Caki2 (cell line): ENCODE measurements at places on chromosomes 11 and 22.

- DNase-seq = peak; percentile 18
Observed at GRCh38 chr11:28144808-28145207, 36.6 kb downstream of the METTL15 start.

DNA sequence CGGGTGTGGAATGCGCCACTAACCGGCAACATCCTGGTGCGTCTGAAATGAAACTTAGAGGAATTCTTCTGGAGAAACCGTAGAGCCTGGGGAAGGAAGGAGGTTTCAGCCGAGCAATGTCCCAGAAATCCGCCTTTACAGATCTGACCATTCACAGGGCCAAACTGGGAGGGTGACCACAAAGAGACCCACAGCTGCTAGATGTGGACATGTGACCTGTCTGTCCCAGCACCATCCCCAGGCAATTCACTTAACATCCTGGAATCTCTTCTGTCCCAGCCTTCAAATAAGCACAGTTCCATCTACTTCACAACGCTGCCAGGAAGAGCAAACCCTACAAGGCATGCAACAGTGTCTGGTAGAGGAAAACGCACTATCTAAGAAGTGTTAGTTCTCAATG lies 9.8 kb downstream of the MCAT start:
- DNase-seq = no peak

- no peak for DNase-seq
Observed at GRCh38 chr11:34893416-34893815, 22.8 kb downstream of the APIP start.

DNA sequence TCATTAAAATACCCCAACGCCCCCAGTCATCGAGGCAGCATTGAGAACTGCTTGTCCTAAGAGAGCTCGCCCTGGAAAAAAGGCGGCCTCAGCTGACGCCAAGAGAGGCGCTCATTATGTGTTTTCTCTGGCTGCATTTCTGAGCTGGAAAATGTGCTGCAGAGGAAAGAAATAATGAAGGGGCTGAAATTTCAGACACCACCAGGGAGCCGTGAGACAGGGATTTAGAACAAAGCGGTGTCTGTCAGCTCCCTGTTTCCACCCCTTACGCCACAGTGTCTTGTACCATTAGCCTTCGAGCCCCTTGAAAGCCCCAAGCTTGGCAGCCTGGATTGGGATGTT lies 14.4 kb downstream of the USH1C start:
- DNase-seq = no peak

DNA sequence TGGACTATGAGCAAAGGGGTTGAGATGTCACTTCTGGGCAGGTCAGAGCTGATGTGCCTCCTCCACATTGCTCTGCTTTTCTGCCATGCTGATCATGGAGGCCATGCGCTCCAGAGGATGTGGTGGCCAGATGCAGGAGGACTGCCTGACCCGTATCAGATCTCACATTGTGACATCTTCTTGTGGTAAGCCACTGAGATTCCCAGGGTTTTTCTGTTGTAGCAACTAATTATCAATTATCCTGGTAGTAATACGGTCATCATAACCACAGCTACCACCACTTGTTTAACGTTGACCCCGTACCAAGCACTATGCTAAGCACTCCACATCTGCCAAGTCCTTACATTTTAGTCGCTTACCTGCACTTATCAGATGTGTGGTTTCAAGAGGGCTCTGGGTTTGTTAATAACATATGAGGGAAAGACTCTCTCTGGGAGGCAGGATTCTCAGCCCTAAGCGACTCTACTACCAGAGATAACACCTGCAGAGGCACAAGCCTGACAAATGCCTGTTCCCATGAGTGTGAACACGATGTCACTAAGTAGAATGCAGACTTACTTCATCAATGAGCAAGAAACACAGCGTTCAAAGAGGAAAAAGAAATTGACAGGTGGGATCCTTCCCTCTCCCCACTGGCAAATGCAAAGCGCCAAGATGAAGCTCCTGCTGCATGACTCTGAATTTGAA lies 63.6 kb upstream of the TIMP3 start:
- DNase-seq = no peak

- DNase-seq = no peak
Observed at GRCh38 chr11:83717537-83717936, 431.4 kb upstream of the CCDC90B start.

DNA sequence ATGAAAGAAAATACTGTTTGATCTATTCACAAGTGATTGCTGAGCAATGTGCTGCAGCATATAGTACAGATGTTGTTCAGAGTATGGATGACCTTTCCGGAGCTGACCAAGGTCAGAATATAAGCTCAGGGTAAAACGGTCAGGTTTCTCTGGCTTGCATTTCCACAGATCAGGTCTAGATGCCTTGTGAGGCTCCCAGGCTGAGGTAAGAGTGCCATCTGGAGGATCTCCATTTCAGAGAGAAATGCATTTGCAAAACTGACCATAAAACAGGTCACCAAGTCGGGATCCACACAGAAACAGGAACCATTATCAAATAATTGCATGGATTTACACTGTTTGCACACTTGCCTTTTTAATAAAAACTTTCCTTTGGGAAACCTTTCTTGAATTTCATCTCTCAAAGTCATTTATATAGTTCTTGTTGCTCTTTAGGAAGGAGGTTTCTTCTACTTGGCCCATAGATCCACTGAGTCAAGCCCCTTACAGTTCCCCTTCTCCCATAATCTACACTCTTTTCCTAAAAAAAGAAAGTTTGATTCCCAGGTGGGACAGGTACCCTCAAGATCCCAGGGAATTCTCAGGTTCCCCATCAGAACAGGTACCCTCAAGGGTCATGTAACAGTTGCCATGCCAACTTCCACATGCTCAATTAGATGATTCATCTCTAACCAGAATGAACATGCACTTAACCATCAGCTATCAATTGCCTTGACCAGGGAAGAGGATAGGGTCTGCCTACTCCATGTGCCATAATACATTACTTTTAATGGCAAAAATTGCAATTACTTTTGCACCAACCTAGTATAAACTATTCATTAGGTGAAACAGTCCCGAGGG lies 25.0 kb upstream of the TMPRSS5 start:
- peak; percentile 29 for DNase-seq

- DNase-seq = no peak
Observed at GRCh38 chr22:34950489-34950888, 115.5 kb upstream of the ISX start.

GRCh38 chr11:32890843-32891656 lies 1.6 kb upstream of the QSER1 start:
- DNase-seq = no peak

GRCh38 chr22:40450616-40451015 lies 80.2 kb downstream of the SGSM3 start:
- DNase-seq = no peak

GRCh38 chr11:67483831-67484665 lies 1.2 kb downstream of the AIP start:
- DNase-seq = no peak

DNA sequence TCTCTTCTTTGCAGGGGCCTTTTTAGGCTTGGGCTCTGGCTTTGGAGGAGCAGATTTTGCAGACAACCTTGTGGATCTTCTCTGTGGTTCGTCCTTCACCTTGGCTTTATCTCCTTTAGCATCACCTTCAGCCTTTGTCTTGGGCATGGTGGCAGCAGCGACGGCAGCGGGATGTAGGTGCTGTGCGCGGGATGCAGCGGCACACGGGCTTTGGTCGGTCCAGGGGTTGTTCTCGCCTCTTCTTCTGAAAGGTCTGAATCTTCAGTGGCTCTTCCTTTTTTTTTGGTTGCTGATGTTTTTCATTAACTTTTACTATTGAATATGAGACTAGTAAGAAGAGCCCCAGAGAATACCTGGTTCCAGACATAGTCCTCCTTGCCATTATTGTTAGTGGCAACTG lies 10.0 kb downstream of the MEI1 start:
- DNase-seq = no peak

- DNase-seq = no peak
Observed at GRCh38 chr11:16223558-16223957, 132.8 kb downstream of the SOX6 start.

- no peak for DNase-seq
Observed at GRCh38 chr11:125146232-125146631, 18.3 kb upstream of the PKNOX2 start.

DNA sequence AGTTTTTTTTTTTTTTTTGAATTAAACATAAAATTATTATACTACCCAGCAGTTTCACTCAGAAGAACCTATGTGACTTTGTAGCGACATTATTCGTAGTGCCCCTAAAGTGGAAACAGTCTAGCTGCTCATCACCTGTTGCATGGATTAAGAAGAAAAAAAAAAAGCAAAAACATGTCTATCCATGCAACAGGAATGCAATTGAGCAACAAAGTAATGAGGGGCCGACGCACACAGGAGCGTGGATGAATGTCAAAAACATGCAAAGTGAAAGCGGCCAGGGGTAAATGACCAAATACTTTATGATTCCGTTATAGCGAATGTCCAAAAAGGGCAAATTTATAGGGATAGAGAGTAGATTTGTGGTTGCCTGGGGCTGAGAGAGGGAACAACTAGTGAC lies 16.3 kb downstream of the MYO18B start:
- DNase-seq = no peak

- DNase-seq = no peak
Observed at GRCh38 chr11:17876827-17877226, 136.0 kb downstream of the SERGEF start.

- no peak for DNase-seq
Observed at GRCh38 chr11:131514062-131514461, 143.6 kb downstream of the NTM start.

DNA sequence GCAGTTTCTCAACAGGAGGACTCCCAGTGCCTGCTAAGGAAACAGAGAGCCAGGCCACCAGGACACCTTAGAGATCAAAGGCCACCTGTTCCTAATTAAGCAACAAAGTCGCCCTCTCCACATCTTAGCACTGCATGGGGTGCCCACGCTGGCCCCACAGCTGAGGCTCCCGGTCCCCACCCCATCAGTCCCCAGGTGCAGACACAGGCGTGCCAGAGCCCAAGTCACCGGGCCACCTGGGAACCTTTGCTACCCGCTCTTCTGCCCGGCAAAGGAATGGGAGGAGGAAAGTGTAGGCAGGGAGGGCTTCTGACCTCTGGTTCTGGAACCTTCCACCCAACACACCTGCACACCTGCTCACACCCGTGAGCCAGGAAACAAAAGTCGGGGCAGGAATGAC lies 85.5 kb upstream of the PRR5 start:
- DNase-seq = no peak

DNA sequence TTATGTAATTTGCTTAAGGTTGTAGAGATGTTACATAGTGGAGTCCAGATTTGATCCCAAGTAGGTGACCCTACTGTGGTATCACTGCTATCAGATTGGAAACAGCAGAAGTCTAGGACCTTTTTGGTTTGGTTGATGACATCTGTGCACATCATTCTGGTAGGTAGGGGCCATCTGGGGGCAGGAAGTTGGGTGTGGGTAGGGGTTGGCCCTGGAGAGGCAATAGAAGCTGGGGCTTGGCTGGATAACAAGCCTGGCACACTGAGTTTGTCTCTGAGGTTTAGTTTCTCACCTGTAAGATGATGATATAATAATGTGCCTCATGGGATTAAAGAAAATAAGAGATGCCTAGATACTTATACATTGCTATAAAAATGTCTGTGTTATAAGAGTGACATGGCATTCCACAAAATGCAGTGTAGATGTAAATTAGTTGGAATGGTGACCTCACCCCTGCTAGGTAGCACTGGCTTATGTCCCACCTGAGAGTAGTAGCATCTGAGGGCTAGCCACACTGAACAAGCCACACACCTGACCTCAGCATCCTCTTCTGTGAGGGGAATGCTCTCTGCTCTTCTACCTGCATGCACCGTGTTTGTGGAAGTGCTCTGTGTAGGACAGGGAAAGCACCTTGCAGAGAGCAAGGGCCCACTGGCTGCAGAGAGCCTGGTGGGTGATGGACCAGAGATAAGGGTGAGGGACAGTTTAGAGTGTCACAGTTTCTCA lies 36.9 kb downstream of the PTPRJ start:
- DNase-seq = no peak

DNA sequence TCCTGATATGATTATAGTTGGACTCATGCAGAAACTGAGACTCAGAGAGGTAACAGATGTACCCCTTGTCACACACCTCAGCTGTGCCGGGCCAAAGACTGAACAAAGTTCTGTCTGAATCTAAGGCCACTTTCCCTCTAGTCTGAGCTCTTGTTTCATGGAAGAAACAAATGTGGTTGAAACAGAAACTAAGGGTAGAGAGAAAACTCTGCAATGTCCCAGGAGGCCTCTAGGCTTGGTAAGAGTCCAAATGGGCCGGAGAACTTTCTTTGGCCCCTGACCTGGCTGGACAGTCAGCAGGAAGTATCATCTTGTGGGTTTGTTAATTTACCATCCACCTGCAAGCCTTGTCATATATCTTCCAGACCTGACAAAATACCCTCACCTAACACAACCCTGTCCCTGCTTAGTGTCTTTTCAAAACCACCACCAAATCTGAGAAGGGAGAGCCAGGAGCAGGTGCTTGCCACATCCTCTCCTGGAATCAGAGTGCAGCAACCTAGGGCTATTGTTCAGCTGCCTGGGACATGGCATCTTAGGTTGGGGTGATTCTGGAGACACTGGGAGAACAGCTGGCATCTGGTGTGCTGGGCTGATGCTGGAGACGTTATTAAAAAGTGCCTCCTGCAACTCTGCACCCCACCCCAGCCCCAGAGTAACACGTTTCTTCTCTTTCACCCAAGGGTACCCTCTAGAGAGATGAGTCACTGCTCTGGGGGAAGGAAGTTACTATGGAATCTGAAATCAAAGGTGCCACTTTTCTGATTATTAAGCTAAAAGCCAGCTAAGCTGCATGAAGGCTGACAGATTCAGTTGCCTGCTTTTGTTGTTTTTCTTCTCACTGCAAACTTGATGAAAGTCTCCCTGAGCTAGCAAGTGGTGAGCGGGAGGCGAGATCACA lies 126.3 kb upstream of the TIMP3 start:
- no peak for DNase-seq

DNA sequence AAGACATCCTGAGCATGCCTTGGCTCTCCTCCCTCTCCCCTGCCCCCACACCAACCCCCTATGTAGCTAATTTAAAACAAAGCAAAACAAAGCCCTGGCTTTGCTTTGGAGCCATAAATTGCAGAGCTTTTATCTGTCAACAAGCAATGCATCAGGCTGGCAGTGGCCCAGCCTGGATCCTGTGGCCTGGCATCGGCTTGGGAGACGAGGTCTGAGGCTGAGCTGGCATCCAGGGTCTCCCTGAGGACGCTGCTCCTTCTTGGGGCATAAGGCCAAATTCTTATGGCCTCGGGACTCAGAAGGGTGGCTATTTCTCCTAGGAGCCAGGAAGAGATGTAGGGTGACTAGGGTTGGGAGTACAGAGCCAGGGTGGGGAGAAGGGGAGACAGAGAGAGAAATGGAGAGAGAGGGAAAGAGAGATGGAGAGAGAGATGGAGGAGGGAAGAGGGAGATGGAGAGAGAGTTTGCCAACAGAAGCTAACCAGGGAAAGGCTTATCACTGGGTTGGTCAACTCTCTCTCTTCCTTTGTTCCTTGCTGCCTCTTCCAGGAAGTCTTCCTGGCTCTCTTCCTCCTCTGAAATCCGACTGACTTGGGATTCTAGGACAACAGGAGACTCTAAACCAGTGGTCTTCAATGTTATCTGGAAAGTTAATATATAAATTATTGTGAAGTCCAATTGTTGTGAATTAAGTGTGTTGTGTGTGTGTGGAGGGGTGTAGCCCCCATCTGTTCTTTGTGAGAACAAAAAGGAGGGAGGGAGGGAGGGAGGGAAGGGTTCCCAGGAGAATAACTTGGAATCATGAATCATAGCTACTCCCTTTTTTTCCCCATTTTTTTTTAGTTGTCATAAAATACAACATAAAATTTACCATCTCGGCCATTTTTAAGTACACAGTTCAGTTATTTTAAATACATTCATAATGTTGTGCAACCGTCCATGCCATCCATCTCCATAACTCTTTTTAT lies 29.1 kb downstream of the TSPAN18 start:
- no peak for DNase-seq
